CD4-positive, alpha-beta T cell treated with Interleukin-17A for 1 hour (primary cell): ENCODE measurements at places on chromosomes 12 and 14.

- no peak for DNase-seq
These were observed 27.2 kb downstream of the CALM1 start for GRCh38 chr14:90424075-90424474.

- no peak for DNase-seq
These were observed 268.5 kb upstream of the PPFIA2 start for GRCh38 chr12:82027612-82028011.

DNA sequence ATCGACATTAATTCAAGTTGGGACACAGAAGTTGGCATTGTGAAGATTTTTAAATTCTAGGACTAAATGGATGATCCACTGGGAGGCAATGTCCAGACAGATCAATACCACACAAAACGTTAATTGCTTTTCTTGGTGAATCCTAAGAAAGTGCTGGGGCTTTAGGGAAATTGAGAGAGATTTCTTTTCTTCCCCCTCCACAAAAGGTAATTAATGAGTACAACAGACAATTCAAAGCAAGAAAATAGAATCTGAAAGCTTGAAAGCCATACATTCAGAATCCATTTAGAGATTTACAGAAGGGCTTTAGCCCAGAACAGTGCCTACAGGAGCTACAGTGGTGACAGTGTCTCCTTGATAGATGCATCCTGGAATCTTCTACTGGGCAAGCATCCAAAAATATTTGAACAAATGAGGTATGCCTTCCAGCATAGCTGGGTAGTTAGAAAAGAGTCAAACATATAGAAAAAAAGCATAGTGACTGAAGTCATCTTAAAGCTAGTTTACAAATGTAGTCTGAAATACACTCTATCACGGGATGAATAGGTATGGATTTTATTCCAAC, 718.1 kb downstream of the DIO2 start:
- DNase-seq = no peak

DNA sequence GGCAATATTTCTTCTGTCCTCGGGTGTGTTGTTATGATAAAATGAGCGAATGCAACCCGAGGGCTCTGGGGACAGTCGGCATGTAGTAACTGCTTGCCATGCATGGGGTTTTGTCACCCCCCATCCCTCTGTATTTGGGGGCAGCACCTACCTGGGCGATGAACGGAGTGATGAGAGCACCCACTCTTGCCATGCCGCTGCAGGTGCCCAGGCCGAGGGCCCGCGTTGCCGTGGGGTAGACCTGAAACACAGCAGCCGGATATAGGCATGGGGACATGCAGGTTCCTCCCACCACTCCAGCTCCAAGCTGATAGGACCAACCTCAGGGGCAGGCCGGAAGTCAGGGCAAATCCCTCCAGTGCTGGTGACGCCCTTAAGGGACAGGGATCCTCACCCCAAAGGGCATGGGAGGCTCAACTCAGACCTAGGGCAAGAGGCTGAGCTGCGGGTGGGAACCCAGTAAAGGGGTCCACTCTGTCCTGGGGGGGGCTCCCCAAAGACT, 35.8 kb downstream of the DAO start:
- no peak for DNase-seq

GRCh38 chr12:22628228-22628627, 3.3 kb downstream of the ETNK1 start:
- no peak for DNase-seq

DNA sequence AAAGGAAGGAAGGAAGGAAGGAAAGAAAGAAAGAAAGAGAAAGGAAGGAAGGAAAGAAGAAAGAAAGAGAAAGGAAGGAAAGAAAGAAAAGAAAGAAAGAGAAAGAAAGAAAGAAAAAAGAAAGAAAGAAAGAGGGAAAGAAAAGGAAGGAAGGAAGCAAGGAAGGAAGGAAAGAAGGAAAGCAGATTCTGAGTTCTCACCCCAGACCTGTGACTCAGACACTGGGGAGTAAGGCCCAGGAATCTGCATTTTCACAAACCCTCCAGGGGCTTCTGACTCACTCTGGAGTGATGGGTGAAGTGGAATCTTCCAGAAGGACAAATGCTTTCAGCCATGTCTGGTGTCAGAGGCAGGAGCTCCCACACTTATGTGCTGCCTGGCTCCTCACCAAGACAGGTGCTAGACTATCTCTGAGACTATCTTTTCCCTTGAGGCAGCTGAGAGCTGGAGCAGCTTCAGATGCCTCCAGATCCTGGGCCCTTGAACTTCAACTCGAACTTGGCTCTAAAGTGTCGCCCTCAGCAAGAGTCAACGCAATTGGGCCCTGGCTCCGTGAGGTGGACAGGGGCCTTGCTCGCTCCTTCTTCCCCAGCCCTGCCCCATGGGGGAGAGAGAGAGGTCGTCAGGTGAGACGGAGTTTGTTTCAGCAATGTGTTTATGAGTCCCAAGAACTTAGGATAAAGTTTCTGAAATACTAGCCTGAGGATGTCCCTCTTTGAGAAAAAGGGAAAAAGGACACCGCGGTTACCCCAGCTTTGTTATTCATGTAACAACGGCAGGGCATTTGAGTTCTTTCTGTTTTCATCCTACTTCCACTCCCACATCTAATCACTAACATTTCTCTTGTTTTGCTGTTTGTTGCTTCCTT, 19.8 kb upstream of the SCARB1 start:
- no peak for DNase-seq

DNA sequence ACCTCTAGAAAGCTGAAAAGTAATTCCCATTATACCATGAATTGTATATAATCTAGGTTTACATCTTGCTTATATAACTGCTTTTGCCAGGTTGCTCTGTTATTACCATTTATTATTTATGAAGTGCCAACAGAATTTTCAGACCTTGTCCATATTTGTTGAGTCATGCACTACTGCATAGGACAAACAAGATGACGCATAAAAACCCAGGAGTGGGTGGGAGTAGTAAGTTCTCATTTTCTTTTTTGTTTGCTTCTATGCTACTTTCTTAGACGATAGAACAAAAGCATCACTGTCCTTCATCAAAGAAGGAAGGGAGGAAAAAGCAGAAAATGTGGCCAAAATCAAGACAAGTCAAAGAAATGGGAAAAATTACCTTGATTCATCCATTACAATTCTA, 119.0 kb upstream of the RASSF8 start:
- no peak for DNase-seq

DNA sequence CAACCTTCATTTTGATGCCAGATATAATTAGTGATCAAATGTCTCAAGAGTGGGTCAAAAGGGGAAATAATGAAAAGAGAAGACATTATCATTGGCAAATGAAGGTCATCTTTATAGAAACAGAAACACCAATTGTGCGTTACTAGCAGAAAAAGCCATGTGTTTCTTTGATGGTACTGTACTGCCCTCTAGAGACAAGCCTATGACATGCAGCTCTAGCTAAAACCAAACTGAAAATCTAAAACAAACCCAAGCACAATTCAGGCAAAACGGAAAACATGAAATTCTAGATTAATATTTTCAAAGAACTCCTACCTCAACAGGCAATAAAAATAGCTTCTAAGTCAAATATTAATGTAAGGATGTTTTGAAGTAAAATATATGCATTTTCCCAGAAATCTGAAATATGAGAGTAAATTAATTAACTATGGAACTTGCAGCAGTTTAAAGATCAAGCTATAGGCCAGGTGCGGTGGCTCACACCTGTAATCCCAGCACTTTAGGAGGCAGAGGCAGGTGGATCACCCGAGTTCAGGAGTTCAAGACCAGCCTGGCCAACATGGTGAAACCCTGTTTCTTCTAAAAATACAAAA, 115.4 kb downstream of the KLHL28 start:
- peak; percentile 43 for DNase-seq

DNA sequence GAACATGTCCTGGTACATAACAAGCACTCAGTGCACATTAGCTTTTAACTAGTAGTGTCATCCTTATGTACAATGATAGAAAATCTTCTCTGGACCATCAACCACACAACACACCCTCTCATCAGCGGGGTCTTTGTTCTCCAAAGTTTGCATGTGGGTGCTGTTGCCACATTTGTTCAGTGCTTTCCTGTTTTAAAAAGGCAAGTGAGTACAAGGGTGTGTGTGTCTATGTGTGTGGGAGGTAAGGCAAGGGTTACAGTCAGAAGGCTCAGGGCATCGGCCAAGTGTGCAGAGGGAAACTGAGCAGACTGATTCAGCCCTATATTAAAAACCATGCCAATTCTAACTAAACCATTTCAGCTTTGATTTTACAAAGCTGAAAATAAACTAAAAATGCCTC, 17.9 kb downstream of the KRT76 start:
- DNase-seq = no peak

GRCh38 chr12:109637348-109637747, 63.8 kb downstream of the MVK start:
- DNase-seq = no peak

DNA sequence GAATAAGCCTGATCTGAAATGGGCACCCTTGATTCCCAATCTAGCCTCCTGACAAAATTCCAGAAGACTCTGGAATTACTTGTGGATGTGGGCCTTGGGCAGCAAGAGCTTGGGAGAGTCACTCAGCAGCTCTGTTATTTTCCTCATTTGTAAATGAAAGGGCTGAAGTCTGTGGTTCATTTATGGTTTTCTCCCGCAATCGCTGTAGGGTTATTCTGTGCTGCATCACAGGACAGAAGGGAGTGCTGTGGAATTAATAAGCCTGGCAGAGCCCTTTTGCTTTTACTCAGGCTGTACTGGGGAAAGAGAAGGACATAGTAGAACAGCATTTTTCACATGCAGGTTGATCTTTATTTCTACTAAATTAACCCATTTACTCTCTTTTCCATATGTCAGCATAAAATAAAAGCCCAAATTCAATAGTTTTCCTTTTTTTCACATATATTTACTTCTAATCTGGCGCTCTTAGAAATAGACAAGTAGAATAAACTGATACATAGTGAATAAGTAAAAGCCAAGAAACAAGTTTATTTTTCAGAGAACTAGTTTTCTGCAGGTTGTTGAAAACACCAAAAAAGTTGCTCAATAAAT, 49.2 kb downstream of the DUSP16 start:
- no peak for DNase-seq

- DNase-seq = peak; percentile 36
These were observed 29.3 kb upstream of the ATF1 start for GRCh38 chr12:50734409-50735263.

DNA sequence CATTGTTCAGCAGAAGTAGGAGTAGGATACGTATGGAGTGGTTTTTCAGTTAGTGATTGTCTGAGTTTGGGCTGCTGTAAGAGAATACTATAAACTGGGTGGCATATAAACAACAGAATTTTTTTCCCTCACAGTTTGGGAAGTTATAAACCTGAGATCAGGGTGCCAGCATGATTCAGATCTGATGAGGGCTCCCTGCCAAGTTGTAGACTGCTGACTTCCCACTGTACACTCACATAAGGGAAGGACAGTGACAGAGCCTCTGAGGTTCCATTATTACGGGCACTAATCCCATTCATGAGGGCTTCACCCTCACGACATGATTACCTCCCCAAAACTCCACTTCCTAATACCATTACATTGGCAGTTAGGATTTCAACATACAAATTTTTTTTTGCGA, 50.7 kb downstream of the ACSM4 start:
- no peak for DNase-seq

GRCh38 chr14:102683399-102684297, 91.2 kb downstream of the RCOR1 start:
- DNase-seq = no peak

DNA sequence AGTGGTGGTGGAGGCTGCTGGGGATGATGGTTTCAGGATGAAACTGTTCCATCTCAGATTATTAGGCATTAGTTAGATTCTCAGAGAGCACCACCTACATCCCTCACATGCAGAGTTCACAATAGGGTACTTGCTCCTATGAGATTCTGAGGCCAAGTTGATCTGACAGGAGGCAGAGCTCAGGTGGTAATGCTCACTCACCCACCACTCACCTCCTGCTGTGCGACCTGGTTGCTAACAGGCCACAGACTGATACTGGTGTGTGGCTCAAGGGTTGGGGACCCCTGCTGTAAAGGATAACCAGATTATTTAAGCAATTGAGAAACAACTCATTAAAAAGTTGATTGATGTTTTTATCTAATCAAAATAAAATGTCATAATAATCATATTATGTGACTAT, 248.5 kb downstream of the RERGL start:
- no peak for DNase-seq

DNA sequence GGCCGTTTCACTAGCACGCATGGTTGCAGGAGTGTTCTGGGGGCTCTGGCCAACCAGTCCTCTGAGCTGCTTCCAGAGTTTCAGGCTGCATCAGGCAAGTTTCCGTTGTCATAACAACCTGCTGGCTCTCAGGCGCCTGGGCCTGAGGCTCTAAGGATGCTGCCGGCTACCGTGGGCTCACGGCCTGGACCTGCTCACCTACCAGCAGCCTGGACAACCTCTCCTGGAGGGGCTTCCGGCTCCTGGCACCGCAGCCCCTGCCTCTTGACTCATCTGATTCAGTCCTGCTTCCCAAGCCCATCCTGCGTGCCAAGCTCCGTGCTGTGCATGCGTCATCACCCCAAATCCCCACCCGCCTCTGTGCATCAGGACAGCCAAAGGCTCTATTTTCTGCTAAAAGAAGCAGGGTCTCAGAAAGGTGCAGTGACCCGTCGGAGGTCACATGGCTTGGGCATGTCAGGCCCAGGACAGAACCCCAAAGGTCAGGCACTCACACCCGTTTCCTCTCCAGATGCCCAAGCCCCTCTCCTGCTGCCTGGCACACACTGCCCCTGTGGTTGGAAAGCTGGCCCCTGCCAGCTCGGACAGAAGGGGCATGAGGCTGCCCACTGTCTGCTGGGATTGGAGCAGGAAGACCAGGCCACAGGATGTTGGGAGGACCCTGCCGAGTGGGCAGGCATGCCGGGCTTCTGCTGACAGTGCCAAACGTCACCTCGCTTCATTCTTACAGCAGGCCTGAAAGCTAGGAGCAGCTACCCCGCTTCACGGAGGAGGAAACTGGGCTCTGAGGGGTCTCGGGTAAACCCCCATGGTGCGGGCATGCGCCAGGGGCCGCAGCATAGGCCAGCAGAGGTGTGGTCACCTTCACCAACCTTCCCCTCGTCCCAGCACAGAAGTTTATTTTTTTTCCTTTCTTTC, 5.7 kb downstream of the BEGAIN start:
- DNase-seq = no peak

DNA sequence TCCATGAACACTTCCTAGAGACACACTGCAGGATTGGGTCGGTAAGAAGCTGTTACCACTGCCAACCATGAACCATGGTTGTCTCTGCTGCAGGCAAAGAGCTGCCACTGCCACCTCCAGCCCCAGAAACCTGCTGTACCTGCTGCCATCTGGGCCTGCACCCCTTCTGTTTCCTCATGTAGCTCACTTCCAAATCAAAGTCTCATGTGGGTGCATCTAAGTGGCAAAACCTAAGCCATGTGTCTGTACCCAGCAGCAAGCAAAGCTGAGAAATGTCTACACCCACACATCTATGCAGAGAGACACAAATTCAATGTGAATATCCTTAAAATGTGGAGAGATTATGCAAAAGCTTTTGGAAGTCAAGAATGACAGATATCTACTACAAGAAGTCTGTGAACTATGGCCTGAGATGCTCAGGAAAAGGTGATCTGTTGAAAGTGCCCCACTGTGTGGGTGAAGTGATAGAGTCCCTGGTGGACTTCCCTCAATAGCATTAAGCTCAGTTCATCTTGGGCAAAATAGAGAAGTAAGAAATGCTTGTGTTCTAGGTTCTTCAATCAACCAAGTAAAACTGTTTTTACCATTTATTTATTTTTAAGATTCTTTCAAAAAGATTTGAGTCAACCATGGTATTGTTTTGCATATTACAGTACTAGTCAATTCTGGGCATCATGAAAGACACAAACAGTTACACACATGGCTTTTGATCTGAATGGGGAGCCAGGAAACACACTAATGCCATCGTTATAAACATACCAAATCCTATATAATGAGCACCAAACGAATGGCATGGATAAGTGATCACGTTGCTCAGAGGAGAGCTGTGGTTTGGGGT, 64.4 kb downstream of the FOS start:
- DNase-seq = no peak
